ENCODE measurements at places on chromosomes 2 and 18.

DNA sequence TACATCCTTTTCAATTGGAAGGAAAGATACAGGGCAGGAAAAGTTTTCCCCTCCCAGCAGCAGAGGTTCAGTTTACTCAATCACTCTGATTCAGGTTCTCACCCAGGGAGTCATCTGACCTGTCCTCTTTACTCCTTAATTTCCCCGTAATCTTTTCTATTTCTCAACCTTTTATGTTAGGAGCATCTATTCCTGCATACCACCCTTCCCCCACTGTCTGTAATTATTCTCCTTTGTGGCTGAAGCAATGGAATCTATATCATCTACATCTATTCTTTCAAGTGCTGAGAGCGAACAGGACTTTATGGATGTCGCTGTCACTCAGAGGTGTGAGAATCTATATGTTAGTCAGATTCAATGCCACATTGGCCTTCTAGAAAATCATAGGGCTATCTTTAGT, 175.2 kb downstream of the NOL4 start:
- no peak for DNase-seq

DNA sequence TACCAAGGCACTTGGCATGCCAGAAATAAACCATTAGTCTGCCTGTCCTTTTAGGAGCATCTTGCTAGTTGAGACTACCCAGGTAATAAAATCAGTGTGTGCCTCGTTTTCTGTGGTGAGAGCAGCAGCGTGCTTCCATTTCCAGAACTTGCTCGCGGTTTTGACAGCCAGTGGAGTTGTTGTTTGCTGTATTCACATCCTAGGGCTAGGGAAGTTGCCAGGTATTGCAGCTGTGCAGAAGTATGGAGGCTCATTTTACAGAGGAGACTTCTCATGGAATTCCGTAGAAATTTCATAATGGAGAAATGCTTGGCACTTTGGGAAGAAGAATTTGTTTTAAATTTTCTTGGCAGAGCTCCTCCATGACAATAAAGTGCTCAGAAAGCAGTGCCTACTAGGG, 1355.1 kb upstream of the ZEB2 start:
- no peak for DNase-seq

DNA sequence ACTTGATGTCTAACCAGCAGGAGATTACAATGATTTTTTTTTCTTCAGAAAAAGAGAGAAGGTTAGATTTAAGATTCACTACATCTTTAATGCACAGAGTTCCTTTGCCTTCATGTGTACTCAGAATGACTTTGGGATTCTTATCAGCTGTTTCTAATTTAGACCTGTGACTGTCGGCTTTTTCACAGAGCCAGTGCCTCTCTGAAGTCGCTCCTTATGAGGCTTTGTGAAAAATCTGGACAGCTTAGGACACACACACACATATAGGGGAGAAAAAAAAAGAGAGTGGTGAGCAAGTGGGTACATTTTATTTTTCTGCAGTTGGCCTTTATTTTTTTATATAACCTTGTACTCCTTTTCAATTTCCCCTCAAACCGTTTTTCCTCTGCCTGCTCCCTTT, 893.1 kb upstream of the CELF4 start:
- DNase-seq: no peak

- peak; percentile 50 for DNase-seq
These were observed 41.8 kb downstream of the TGFBRAP1 start for GRCh38 chr2:105287692-105288091.

GRCh38 chr2:99836690-99837605, 305.4 kb downstream of the AFF3 start:
- DNase-seq: no peak

DNA sequence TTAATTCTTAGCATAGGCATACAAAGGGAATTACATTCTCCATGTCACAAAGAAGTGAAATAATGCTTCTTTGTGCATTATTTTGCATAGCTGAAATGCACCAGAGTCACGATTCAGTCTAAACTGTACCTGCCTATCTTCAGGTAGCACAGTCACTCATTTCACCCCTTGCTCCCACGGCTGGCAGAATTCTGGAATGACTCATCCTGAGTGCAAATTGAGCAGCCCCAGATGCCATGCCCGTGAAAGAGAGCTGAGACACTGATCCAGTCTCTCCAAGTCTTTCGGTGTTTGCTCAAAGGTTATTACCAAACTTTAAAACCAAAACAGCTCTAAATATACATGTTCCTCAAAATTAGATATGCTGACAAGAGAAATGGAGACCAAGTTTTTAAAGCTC, 168.3 kb upstream of the POU3F3 start:
- no peak for DNase-seq

- no peak for DNase-seq
These were observed 3.1 kb downstream of the SP3 start for GRCh38 chr2:173962031-173962430.
